Vagina (tissue), 2 donors: ENCODE measurements at places on chromosomes 13 and 19. TPM values are rescaled to one million over a fixed set of nuclear protein-coding genes. Genes with fewer than 3 reads are reported as not detected.

DNA sequence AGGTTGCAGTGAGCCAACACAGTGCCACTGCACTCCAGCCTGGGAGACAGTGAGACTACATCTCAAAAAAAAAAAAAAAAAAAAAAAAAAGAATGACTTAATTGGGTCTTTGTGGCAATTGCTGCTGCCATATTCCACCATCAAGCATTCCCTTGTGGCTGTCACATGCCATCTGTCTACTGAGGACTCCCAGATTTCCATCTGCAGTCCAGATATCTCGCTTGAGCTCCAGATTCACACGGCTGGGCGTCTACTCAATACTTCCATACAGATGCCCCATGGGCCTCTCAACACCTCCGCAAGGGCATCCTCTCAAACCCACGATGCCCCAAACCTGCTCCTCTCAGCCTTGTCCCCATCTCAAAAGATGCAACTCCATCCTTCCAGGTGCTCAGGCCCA lies 12.9 kb downstream of the TMEM143 start:
- DNase-seq = no peak

- DNase-seq = no peak
Measured at GRCh38 chr19:4025317-4025716, 17.8 kb downstream of the PIAS4 start.

GRCh38 chr13:32893176-32893575 lies 123.0 kb upstream of the KL start:
- DNase-seq = no peak

DNA sequence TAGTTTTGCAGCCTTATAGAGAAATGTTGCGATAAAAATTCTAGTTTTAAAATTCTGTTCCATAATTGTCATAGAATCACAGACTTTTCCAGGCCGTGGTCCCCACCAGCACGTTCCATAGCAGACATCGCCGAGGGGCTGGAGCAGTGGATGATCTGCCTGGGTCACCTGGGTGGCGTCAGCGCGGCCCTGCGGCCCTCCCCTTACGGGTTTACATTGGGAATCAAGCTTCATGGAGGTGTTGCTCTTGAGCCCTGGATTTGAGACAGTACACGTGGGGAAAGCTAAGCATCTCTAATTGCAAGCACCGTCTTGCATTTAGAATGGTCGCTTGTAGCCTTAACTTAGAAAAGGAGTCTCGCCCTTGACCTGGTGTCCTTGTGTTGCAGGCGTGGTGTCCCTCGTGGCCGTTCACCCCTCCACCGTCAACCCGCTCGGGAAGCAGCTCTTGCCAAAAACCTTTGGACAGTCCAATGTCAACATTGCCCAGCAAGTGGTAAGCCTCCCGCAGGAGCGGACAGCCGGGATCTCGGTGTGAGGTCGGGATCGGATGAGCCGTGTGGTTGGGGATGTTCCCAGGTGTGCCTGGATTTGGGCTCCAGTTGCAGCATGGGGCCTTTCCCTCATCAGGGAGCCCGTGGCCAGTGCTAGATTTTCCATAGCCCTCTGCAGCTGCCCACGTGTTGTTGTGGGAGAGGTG lies 35.1 kb downstream of the ATP4B start:
- DNase-seq = no peak

POSTN gene
- 60.9 TPM for total RNA-seq

RGL3 gene
- 19.6 TPM for total RNA-seq
